ENCODE measurements at places on chromosomes 7 and 10.

DNA sequence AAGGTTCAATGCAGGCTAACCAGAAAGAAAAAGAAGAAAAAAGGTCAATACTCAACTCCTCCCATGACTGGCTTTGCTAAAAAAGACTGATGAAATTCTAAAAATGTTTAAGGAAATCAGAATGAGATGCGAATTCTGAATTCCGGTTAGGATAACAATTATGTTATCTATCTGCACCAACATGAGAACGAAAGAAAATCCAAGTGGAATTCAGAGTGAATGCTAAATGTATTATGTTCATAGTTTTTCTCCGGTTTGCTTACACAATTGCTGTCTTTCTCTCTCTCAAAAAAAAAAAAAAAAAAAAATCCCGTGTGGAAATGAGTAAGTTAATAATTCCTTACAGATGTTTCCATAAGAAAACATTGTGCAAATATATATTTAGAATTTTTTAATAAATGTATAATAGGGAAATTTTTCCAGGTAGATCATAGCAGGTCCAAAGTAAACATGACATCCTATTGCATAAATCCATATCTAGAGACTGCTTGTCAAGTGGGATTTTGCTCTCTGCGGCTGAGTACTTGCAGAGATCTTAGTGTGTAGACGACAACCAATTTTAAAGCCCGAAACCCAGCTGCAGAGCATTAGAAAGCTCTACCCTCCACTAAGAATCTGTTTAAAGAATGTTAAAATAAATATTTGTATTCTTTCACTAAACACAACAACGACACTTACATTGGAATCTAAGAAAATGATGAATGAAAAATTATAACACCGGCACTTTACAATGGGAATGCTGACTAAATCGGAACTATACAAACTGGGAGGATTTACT is 104.0 kb downstream of the JAZF1 start:
- no peak for DNase-seq

DNA sequence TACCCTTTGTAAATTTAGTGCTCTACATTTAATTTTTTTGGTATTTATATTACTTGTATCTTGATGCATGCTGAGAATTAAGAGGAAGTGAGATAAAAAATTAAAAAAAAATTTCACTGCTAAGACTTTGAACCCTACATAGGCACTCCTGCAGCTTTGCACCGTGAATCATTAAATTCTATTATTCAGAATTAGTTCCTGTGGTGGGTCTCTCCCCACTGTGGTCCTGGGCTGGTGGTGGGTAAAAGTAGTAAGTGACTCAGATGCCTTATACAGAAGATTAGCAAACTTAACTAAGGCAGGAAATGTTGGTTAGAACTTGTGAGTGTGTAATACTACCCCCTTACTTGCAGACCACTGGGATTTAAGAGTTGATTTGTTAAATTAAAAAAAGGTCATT is 72.6 kb downstream of the AP3M1 start:
- no peak for DNase-seq

GRCh38 chr10:30039567-30039966 is 19.8 kb downstream of the JCAD start:
- DNase-seq = no peak

DNA sequence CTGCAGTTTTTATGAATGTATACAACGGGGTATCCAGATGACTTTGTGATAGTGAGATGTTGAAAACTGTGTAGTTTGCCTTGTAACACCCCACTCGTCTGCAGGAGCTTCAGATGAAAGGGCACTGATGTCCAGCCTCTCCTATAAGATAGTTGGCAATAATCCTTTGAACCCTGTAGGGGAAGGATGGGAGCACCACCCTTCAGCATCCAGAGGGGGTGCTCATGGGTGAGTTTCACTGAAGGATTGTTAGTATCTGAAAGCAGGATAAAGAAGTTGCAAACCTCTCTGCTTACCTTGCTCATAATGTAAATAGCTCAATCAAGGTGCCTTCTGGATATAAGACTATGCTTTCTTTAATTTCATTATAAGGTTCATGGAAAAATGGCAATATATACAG is 201.5 kb downstream of the TMEM178B start:
- no peak for DNase-seq
